ENCODE measurements at places on chromosomes 3 and 15. TPM values are rescaled to one million over a fixed set of nuclear protein-coding genes. Genes with fewer than 3 reads are reported as not detected.

GRCh38 chr15:64191971-64192830 is 29.4 kb upstream of the PPIB start:
- H3K27ac ChIP-seq: no peak overlapping the region
- no peaks in the 10 kb centered on the region for H3K36me3 ChIP-seq
- H3K27me3 ChIP-seq: no peaks in the 10 kb centered on the region
- DNase-seq: no peak
- H3K4me1 ChIP-seq: no peaks in the 10 kb centered on the region

GRCh38 chr3:185631508-185632206 is 45.6 kb downstream of the SENP2 start:
- H3K4me3 ChIP-seq: no peak overlapping the region
- H3K36me3 ChIP-seq: peaks cover 16% of the 10 kb centered on the region
- DNase-seq: no peak
- no peaks in the 10 kb centered on the region for H3K27me3 ChIP-seq
- no peaks in the 10 kb centered on the region for H3K4me1 ChIP-seq
- no peak overlapping the region for H3K27ac ChIP-seq

GRCh38 chr15:91759560-91759959 is 93.9 kb upstream of the SLCO3A1 start:
- no peaks in the 10 kb centered on the region for H3K4me1 ChIP-seq
- no peaks in the 10 kb centered on the region for H3K27me3 ChIP-seq
- DNase-seq: no peak
- no peak overlapping the region for H3K4me3 ChIP-seq

DNA sequence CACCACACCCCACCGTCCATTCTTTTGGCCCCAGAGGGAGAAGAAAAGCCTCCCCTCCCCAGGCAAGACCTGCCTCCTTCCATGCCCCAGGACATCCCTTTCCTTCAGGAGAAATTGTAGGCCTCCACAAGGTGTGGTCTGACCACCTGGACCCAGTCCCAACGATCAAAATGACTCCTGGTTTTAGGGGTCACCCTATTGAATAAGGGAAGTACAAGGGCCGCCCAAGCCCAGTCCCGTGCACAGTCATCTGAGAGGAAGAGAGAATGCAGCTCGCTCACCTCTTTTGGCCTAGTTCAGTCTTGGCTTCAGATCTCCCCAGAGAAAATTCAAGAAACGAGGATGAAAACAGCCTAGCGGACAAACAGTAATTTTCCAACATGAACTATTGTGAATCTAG is 249.1 kb downstream of the UACA start:
- no peaks in the 10 kb centered on the region for H3K36me3 ChIP-seq
- H3K27ac ChIP-seq: no peak overlapping the region
- no peak for DNase-seq
- H3K27me3 ChIP-seq: no peaks in the 10 kb centered on the region
- no peak overlapping the region for H3K4me3 ChIP-seq
- peaks cover 2% of the 10 kb centered on the region for H3K4me1 ChIP-seq

DNA sequence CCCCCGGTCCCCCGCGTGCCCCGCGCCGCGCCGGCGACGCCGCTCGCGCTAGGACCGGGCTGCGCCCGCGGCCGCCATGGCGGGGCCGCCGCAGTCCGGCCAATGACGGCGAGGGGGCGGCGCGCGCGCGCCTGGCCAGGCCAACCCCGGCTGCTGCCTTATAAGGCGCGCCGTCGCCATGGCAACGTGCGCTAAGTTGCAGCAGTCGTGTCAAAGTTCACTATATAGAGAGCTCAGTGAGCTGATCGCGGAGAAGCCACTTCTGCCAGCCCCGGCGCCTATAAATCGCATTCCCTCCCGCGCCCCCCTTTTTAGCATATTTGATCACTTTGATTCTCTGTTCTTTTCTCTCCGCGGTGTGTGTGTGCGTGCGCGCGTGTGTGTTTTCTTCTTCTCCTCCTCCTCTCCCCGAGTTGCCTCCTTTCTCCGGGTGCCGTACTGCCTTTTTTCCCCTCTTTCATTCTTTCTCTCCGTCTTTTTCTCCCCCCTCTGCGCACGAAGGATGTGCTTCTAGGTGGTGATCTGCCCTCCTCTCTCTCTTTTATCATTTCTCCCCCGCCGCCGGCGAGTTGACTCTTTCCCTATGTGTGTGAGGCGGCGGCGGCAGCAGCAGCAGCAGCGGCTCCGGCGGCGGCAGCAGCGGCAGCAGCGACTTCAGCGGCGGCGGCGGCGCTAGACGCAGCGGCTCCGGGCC is at the start of gene NR2F2:
Gene NR2F2 (plus strand): TSS at position 251 of the 694 bp plus-strand sequence. CDS start 1,406 bp downstream, outside the sequence.
- no peaks in the 10 kb centered on the region for H3K27me3 ChIP-seq
- peak within 1 kb of the TSS; percentile 75 for H3K27ac ChIP-seq
- peak within 1 kb of the TSS; percentile 82 for H3K4me3 ChIP-seq
- H3K36me3 ChIP-seq: peaks cover 22% of the 10 kb centered on the region
- peak; percentile 99 for DNase-seq

GRCh38 chr3:139677388-139678155 is at the start of gene NMNAT3:
NMNAT3 (minus strand) TSS chr3:139677972; CDS start chr3:139627724, 50,248 bp downstream.
- H3K27me3 ChIP-seq: no peaks in the 10 kb centered on the region
- DNase-seq: peak; percentile 96
- no peaks in the 10 kb centered on the region for H3K4me1 ChIP-seq
- H3K4me3 ChIP-seq: peak within 1 kb of the TSS; percentile 44
- peak within 1 kb of the TSS; percentile 81 for H3K27ac ChIP-seq

DNA sequence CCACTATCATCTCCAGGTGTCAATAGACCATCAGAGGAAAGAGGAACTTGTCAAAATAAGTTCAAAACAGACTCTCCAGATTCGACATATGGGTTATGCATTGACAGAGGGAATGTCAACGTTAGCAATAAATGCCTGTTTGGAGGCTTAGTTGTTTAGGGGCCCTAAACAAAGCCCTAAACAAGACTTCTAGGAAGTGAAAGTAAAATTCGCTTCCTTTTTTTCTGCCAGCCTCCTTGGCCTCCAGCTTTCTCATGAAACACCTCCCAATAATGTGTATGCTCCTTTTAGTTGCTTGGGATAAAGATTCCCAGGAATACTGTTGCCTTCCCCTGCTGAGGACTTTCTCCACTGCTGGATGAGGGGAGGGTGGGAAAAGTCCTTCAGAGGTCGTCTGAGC is 70.9 kb upstream of the ARNT2 start:
- H3K27ac ChIP-seq: no peak overlapping the region
- no peaks in the 10 kb centered on the region for H3K27me3 ChIP-seq
- no peak for DNase-seq

- DNase-seq: peak; percentile 90
- H3K4me1 ChIP-seq: peaks cover 3% of the 10 kb centered on the region
- peak overlapping the region; percentile 92 for H3K27ac ChIP-seq
- H3K27me3 ChIP-seq: no peaks in the 10 kb centered on the region
- no peak overlapping the region for H3K4me3 ChIP-seq
These were observed 27.6 kb downstream of the SLC28A1 start for GRCh38 chr15:84911879-84912660.

DNA sequence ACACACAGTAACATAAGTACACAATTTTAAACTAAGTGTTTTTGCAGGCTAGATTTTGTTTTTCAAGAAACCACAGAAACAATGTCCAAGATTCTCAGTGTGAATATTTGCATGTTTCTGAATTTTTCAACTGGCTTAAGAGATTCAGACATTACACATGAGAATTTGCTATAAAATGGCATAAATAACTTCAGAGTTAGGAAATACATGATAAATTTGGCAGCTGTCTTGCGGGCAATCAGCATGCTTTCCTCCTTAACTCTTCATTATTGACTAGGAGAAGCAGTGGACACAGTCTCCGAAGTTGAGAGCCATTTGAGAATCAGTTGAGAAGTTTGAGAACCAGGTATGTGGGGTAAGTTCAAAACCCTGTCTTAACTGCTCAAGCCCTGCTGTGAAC is 625.6 kb upstream of the SGO1 start:
- H3K36me3 ChIP-seq: no peaks in the 10 kb centered on the region
- no peaks in the 10 kb centered on the region for H3K4me1 ChIP-seq
- no peak for DNase-seq
- no peaks in the 10 kb centered on the region for H3K27me3 ChIP-seq

The DUOXA1 gene
- 0.89 TPM for polyA plus RNA-seq

The C3orf22 gene
- 0.78 TPM for polyA plus RNA-seq

The CPNE4 gene
- polyA plus RNA-seq: 0.66 TPM

The POLR2M gene
- polyA plus RNA-seq: 155 TPM

The SNTN gene
- 0.09 TPM for polyA plus RNA-seq

The TRPM1 gene
- not detected for polyA plus RNA-seq

The CDHR4 gene
- polyA plus RNA-seq: 0.15 TPM

The MKRN3 gene
- polyA plus RNA-seq: 0.38 TPM
